ENCODE measurements at places on chromosomes 13 and 19. TPM values are rescaled to one million over a fixed set of nuclear protein-coding genes. Genes with fewer than 3 reads are reported as not detected.

DNA sequence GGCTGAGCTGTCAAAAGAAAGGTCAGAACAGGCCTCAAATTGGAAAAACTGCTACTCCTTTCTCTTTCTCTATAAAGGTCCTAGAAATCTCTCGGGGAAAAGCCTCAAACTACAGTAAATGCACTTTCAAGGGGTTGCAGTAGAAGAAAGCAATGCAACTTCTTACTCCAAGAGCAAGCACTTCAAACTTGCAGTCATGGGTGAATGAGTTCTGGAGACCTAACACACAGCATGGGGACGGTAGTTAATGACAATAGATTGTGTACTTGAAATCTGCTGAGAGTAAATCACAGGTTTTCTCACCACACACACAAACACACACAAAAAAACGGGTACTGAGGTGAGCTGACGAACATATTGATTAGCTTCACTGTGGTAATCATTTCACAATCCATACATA lies 11.8 kb downstream of the TUBGCP3 start:
- DNase-seq, result no peak

DNA sequence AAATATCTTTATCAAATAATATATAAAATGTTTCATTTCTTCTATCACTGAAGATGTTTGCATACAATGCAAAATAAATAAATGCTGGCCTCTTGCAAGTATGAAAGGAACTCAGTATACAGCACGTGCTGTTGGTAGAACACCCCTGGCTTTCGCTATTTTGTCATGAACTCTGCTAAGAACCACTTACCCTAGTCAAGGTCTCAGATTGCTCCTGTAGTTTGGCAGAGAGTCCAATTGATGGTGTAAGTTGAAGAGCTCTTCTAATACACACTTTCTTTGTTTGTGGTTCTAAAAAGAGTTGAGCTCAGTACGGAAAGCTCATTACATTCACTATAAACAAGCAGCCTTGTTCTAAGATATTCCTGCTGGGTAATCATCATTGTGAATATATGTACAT lies 1258.9 kb downstream of the EFNB2 start:
- no peak for DNase-seq

GRCh38 chr13:90070362-90070761 lies 1277.1 kb upstream of the MIR17HG start:
- no peak for DNase-seq

Gene KIR2DL1
- not detected for total RNA-seq

DNA sequence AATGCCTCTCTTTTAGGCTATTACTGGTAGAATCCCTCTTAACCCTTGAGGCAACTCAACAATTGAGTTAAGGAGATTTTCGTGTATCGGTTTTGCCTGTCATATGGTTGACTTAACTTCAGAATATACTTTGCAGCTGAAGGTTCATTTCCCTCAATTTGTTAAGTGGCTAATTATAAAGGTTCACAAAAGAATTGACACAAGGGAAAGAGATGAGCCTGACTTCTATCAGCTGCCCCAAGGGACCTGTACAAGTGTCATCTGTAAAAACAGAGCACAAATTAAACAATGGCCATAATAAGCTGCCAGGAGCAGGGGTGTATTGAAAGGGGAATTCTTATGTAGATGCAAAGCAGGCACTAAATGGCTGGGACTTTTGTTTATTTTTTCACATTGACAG lies 334.8 kb upstream of the OBI1 start:
- DNase-seq, result no peak

GRCh38 chr13:73718246-73718645 lies 416.0 kb downstream of the KLF12 start:
- no peak for DNase-seq

Gene PNMA8A
- not detected for total RNA-seq

Gene PPM1N
- total RNA-seq, result 1.8 TPM

Gene WDR88
- not detected for total RNA-seq

- peak; percentile 49 for DNase-seq
Measured at GRCh38 chr13:46321494-46322225, 65.4 kb downstream of the RUBCNL start.

Gene STAP2
- total RNA-seq, result 30.2 TPM

Gene MAP2K2
- 126 TPM for total RNA-seq

DNA sequence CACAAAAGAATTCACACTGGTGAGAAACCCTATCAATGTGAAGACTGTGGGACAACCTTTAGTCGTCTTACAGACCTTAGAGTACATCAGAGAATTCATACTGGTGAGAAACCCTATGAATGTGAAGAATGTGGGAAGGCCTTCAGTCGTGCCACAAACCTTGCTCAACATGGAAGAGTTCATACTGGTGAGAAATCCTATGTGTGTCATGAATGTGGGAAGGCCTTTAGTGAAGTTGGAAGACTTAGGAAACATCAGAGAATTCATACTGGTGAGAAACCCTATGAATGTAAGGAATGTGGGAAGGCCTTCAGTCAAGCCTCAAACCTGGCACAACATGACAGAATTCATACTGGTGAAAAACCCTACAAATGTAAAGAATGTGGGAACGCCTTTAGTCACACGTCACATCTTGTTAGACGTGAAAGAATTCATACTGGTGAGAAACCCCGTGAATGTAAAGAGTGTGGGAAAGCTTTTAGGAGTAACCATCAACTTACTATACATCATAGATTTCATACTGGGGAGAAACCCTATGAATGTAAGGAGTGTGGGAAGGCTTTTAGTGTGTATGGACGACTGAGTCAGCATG lies 24.0 kb upstream of the ZNF573 start:
- DNase-seq, result no peak

DNA sequence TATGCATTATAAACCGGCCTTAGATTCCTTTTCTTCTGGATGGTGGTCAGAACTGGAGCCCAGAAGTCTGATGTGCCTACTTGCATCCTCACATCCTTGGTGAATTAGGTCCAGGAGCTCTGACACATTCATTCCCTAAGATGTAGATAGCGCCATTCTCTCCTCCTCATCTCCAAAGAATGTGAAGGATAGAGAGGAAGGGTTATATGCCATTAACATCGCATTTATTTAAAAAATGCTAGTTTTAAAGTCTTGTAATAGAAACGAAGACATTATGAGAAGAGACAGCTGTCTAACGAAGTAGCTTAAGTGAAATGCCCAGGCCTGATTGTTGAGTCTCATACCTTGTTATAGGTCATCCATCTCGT lies 9.7 kb downstream of the MBNL2 start:
- no peak for DNase-seq

DNA sequence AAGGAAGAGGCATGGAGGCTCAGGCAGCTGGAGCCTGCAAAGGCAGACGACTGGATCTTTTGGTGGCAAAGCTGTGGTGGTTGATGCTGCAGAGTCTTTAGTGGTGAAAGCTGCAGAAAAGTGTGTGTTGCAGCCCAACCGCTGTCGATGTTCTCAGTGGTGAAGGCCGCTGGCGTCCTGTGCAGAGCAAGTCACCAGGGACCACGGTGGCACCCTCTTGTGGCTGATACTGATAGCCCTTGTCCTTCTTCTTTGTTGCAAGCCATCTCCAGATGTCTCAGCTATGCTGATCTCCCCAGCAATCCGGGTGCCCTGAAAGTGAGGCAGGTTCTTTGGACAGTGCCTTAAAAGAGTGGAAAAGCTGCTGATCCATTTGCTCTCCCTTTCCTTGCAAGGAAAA lies 610.9 kb upstream of the PCDH9 start:
- DNase-seq, result no peak

Gene TMEM259
- 58.0 TPM for total RNA-seq

Gene MBD3L3
- total RNA-seq, result not detected

DNA sequence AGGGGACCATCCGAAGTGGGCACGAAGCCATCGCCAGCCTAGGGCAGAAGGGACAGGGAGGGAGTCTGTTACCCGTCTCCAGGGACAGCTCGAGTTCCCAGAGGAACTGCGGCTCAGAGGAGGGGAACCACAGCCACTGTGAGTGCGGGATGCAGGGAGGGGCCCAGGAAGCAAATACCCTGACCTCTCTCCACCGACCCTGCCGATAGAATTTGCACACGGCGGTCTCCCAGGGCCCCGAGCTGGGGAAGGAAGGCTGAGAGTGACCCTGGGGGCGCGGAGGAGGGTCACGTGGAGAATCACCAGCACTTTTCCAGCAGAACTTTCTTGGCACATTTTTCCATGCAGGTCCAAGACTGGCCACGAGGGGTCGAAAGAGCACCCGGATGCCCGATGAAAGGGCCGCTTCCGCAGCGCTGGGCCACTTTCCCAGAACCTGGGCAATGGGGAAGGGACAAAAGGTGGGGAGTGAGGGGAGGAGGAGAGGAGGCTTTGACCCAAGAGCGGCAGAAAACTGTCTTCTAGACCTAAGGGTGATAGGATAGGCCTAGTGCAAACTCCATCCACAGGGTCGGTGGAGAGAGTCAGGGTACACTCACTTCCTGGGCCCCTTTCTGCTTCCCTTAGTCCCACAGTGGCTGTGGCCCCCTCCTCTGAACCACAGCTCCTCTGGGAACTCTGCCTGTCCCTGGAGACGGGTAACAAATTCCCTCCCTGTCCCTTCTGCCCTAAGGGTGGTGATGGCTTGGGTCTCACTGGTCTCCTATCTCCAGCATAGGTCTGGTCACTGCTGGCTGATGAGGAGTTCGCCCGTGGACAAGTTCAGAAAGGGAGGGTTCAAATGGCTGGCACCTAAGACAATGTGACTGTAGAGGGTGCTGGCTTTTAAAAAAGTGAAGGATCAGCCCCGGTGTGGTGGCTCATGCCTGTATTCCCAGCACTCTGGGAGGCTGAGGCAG lies 5.3 kb upstream of the GPR4 start:
- DNase-seq, result peak; percentile 75

DNA sequence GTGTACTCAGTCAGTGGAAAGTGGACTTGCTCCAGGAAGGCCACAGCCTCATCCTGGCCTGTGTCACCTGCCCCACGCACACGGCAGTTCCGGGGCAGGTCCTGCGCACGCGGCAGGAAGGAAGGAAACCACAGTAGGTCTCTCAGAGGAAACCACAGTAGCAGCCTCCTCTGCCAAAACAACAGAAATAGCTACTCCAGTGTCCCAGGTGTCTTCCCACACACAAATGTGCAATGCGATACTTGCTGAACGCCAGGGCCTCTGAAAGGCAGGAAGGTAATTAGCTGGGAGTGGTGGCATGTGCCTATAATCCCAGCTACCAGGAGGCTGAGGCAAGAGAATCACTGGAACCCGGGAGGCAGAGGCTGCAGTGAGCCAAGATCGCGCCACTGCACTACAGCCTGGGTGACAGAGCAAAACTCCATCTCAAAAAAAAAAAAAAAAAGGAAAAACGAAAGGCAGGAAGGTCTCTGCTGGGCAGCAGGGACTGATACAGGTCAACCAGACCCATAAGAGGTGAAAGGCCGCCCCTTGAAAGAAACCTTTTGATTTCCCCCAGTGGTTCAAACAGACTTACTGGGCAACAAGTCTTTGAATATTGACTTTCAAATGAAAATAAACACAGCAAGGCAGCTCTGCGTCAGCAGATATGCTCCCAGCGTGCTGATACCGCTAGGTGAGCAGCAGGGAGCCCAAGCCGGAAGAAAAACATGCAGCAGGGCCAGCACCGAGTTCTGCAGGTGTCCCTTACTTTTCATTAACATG lies 49.5 kb downstream of the CRYL1 start:
- DNase-seq, result no peak

Data from RPMI7951 (cell line).